Right lung (tissue), 10 donors: ENCODE measurements at places on chromosomes 5 and 9. TPM values are rescaled to one million over a fixed set of nuclear protein-coding genes. Genes with fewer than 3 reads are reported as not detected.

MARCOL gene
- polyA plus RNA-seq: 0.16 TPM

PCDHGB1 gene
- 1.7 TPM for polyA plus RNA-seq

TPRN gene
- polyA plus RNA-seq: 6.5 TPM

IL31RA gene
- 0.12 TPM for polyA plus RNA-seq

ARID3C gene
- polyA plus RNA-seq: 0.17 TPM

FAM221B gene
- polyA plus RNA-seq: 0.54 TPM

SLC34A1 gene
- 0.51 TPM for polyA plus RNA-seq

TMEM252 gene
- 2.5 TPM for polyA plus RNA-seq

CD180 gene
- polyA plus RNA-seq: 1.2 TPM

DNA sequence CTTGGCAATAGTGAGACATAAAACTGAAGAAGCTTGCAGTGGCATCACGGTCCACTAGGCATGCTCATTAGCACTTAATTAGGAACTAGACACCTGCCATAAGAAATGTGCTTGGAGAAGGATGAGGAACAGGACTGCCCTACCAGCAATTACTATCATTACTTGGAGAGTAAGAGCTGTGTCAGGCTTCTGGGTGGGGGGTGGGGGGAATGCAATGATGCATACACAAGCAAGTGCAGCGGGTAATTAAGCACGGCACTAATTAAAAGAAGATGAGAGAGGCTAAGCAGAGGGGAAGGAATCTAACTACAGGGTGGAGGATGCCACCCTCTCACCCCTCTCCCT lies 53.1 kb downstream of the TLE1 start:
- no peak for DNase-seq

- no peak for DNase-seq
These were observed 59.5 kb upstream of the TMEM215 start for GRCh38 chr9:32723789-32724325.

GRCh38 chr5:32523625-32524024 lies 61.7 kb upstream of the SUB1 start:
- no peak for DNase-seq

DNA sequence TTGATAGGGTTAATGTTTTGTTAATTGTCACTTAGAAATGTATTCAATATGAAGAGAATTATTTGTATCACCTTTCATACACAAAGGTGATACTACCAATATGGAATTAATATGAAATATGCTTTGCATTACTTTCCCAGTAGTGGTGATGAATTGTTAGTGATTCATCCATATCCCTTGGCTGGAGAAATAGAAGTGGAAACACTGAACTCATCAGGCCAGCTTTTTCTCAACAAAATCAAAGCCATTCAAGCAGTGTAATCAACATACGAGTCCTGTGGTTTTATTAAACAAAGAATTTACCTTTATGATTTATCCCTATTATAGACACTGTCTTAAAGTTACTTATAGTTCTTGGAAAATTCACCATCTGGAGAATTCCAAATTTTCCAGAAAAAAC lies 264.0 kb upstream of the MEF2C start:
- no peak for DNase-seq

- no peak for DNase-seq
These were observed 170.6 kb upstream of the MRPS30 start for GRCh38 chr5:44637916-44638869.

- peak; percentile 74 for DNase-seq
These were observed 159.5 kb downstream of the C9orf152 start for GRCh38 chr9:110048403-110048975.

- no peak for DNase-seq
These were observed 50.3 kb upstream of the PSD2 start for GRCh38 chr5:139745132-139745799.

GRCh38 chr9:114284316-114285060 lies 38.4 kb upstream of the ORM1 start:
- no peak for DNase-seq

DNA sequence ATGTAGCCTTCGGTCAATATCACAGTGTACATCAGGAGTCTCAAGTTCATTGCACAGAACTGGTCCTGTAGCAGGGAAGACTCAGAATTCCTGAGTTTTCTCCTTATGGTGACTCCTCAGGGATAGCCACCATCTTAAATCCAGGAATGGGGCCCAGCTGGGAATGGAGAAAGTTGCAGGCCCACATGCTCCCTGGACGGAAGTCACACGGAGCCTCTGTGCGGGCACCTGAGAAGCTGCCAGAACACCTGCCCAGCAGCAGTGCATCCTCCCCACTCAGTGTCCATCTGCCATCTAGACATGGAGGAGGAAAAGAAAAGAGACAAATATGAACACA lies 133.9 kb downstream of the SUSD1 start:
- DNase-seq: no peak

DNA sequence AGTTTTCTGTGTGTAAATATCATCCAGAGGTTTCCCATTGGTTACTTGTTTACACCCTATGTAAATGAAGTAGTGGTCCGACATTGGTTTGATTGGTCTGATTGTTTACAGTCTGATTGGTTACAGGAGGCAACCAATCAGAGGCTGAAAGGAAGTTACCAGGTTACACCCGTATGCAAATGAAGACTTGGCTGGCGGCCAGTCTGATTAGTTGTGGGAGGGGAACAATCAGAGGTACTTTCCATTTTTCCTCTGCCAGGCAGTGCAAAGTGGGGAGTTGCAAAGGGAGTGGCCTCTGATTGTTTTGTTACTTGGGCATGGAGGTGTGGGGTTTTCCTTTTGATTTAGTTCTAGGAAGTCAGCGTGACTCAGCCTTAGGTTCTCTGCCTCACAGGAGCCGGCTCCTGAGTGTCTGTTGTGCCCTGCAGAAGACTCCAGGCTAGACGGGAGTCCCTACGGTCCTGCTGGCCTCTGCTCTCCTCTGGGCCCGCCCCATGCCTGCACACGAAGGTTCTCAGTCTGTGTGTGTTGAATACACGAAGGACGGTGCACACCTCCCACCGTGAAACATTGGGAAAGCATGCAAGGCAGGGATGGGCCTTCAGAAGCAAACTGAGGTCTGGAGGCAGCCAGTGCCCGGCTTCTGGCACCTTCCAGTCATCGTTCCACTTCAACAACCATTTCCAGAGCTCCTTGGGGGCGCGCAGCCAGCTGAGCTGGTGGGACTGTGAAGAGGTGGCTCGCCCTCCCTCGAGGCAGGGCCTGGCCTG lies 42.9 kb downstream of the OLFM1 start:
- DNase-seq: no peak

DNA sequence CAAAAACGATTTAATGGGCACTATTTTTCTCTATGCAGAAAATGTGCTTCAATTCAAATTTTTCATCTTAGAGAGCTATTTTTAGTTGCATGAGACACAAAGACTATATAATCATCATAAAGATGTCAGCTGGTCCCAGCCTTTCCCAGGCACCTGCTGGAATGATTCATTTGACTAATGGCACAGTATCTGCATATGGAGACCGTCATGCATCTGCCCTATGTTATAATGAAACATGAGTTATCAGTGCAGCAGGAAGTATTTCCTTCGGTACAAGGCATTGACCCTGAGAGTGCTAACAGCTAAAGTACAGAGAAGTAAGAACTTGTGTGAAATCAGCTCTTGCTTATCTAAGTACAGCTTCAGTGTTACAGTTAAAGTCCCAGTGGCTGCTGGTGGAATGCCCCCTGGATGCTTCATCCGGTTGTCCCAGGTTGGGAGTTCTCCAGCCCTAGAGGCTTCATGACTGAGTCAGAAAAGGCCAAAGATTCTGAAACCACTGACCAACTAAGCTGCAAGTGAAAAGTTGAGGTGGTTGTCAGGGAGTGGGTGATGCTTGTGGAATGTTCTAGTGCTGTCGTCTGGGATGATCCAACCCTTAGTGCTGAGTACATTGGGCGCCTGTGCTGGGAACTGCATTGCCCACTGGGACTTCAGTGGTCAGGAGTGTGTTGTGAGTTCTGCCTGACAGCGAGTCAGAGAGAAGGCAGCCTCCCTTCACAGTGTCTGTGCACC lies 57.2 kb downstream of the MTRR start:
- no peak for DNase-seq

- no peak for DNase-seq
These were observed 208.2 kb downstream of the ZNF608 start for GRCh38 chr5:124538191-124538590.
